ENCODE measurements at places on chromosomes 3 and 15. TPM values are rescaled to one million over a fixed set of nuclear protein-coding genes. Genes with fewer than 3 reads are reported as not detected.

GRCh38 chr3:180467177-180467576 lies 134.8 kb upstream of the TTC14 start:
- no peak for DNase-seq

GRCh38 chr3:126956361-126956760 lies 26.6 kb upstream of the PLXNA1 start:
- no peak for DNase-seq

GRCh38 chr3:32374788-32375595 lies 16.7 kb upstream of the CMTM7 start:
- peak; percentile 75 for DNase-seq

IQCH gene
- 2.8 TPM for total RNA-seq

- DNase-seq = no peak
These were observed 599.5 kb upstream of the KCNMB2 start for GRCh38 chr3:177936721-177937120.

DNA sequence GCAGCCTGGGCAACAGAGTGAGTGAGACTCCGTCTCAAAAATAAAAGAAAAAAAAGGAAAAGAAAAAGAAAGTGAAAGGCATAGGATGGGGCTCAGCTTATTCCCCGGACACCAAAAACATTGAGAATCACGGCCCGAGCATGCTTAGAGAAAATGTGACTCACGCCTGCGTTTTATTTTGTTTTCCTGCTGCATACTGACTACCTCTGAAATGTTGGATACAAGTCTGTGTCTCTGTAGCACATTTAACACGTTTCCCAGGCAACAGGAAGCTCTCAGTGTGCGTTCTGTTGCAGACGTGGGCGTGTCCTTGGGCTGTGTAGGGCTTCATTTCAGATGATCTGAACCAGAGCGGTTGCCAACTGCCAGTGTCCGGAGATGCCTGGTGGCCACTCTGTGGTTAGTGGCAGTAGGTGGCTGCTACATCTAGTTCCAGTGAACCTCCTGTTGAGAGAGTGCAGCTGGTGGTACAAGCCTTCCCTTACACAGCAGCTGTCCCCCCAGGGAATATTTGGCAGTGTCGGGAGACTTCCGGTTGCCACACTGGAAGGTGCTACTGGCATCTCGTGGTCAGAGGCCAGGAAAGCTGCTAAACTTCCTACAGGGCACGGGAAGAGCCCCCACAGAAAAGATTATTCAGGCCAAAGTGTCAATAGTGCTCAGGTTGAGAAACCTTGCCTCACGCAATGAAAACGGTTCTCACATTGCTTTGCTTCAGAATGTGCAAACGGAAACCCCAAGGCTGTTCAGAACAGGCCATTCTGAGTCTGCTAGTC lies 3.0 kb downstream of the SLC51A start:
- DNase-seq = no peak

SLC9C1 gene
- 0.55 TPM for total RNA-seq

DNA sequence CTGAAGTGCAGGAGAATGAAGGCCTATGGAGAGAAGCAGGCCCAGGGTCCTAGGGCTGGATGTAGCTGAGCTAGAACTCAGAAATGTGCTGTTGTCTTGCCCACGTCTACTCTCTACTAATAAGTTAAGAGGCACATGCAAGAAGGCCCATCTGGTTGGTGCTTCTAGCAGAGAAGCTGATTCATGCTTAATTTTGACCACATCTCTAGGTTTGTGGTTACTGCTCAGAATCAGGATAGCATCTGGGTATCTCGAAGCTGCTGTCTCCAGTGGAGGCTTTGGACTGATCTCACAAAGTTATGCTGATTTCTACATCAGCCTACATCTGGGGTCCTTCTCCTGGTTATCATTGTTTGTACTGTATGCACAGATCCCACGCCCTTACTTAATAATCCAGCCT lies 87.3 kb downstream of the CACNA1D start:
- DNase-seq = no peak

DNA sequence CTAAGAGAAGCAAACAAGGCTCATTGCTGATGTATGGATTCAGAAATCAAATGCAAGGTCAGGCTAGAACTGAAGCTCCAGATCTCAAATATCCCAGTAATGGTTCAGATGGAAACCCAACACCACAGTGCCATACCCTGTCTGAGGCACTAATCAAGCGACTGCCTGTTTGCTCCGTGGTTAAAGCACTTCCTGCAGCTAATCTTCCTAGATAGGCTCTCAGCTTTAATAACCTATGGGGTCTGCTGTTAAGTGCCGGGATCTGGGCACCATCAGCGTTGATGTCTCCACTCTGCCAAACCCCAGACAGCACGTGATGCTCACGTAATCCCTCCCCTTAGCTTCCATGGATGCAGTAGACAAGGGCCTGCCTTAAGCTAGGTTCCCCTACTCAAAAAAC lies 262.6 kb downstream of the MECOM start:
- DNase-seq = no peak

DNA sequence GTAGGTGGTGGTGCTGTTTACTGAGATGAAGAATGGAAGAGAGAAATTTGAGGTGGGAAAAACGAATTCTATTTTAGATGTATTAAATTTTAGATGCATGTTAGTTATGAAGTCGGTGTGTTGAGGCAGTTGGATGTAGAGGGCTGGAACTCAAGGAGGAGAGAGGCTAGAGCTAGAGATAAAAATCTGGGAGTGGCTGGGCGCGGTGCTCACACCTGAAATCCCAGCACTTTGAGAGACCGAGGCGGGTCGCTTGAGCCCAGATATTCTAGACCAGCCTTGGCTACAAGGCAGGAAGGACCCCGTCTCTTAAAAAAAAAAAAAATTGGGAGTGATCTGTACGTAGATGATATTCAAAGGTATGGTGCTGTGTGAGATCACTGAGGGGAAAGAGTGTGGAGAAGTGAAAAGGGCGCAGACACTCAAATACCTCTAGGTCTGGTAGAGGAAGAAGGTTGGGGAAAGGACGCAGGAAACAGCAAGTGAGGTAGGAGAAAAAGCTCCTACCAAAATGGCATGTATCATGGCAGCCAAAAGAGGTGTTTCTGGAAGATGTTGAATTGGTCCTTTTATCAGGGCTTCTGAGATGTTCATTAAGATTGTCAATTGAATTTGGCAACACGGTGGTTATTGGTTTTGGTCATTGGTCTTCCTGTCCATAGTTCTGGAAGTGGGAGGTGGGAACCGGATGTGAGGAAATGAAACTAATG lies 1.8 kb downstream of the YEATS2 start:
- DNase-seq = no peak
